ENCODE measurements at places on chromosomes 4 and X.

DNA sequence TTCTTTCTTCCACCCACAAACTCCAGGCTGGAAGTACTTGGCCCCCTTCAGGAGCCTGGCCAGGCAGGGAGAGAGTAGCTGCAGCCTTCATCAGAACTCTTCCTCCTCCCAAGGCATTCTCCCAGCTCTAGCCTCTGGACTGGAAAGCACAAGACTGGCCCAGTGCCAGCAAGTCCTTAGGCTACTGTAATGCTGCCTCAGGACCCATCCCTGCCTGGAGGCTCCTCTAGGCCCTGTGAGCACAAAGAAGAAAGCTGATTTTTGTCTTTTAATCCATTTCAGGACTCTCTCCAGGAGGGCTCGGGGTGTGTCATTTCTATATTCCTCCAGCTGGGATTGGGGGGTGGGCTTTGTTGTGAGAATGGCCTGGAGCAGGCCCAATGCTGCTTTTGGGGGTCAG lies 10.8 kb downstream of the AWAT2 start:
- no peak for DNase-seq

GRCh38 chrX:148354916-148355315 lies 145.5 kb upstream of the AFF2 start:
- DNase-seq, result no peak

DNA sequence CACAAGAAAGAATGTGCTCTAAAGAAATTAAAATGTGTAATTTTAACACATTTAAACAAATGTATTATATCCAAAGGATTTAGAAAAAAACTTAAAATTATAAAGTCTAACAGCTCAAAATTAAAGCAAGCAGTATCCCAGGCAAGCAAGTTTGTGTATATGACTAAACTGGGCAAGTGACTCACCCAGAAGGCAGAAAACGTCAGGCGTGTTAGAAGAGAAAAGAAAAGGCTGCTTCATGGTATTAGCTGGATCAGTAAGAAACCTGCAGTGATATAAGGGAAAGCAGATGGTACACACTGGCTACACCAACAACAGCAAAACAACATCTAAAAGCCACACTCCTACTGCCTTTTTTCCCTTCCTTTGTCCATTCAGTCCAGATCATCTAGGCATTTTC lies 250.6 kb upstream of the NDST3 start:
- no peak for DNase-seq

DNA sequence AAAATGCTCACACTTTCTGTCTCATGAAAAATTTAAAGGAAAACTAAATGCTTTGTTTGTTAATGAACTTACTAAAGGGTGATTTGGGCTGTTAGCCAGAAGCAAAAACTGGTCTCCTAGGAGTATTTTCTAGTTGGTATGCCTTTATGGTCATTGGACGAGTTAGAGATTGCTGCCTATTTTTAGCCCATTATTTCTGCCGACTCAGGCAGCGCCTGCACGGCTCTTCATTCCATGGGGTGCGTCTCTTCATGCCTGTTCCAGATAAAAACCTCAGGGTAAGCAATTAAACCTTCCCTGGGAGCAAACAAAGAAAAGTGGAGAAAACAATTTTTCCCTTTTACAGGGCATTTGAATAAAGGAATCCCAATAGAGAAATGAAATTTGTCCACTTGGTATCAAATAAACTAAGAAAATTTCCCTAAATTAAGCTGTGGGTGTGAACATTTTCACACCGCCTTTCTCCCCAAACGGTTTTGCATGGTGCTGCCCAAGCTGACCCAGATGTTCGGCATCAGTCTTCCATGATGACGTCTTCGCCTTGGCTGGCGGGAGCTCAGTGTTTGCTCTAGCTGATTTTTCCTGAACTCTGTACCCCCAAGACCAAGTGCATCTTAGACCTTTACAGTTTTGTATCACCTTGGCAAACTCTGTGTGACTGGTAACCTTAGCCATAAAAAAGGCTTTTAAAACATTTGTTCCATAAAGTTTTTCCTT lies 61.7 kb upstream of the ADGRG2 start:
- DNase-seq, result no peak

DNA sequence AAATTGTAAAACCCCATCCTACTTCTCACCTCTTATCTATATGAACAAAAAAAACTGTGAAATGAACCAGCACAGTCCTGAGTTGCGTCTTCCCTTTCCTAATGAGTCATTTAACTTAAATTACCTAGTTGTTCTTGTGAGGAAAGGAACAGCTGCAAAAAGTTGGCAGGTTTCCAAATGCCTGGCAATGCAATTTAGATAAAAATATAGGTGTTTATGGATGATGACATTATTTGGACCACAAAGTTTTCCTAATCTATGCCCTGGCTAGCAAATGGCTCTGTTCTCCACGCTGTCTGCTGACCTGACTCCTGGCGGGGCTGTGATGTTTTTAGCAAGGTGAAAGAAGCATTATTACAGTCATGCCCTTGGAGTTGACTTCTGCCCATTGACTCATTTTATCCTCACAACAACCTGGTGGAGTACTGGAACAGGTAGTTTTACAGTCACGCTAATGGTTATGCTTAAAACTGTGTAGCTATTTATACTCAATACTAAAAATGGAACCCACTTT lies 29.8 kb upstream of the RELL1 start:
- no peak for DNase-seq

DNA sequence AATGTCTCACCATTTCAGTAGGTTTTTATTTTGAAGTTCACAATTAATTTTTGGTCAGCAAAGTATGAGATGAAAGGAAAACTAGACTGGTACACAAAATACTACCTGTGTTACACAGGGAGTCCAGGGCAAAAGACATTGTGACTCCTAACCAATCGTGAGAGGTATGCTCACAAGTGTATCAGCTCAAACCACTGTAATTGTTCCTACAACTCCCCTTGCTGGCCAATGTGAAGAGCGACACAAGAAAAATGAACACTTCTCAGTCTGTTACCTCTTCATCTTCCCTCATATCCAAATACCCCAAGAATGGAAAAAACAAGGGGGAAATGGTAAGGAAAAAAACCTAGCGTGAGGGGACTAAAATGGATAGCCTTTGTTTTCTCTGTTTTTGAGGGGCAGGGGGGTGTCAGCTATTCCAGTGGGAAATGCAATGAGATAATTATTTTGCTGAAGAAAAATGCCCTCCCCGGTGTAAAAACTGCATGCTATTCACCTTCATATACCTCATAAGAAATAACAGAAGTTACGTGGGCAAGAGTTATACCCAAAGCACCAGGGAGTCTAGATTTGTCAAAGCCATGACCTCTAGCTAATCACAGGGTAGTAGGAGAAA lies 30.6 kb upstream of the NSUN7 start:
- DNase-seq, result peak; percentile 54

DNA sequence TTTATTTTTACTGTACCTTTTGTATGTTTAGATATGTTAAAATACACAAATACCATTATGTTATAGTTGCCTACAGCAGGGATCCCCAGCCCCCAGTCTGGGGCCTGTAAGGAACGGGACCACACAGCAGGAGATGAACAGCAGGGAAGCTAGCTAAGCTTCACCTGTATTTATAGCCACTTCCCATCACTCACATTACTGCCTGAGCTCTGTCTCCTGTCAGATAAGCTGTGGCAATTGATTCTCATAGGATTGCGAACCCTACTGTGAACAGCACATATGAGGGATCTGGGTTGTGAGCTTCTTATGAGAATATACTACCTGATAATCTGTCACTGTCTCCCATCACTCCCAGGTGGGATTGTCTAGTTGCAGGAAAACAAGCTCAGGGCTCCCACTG lies 73.9 kb downstream of the BMPR1B start:
- no peak for DNase-seq

- no peak for DNase-seq
These were observed 16.0 kb upstream of the FGF16 start for GRCh38 chrX:77431227-77431626.

- peak; percentile 14 for DNase-seq
These were observed 20.1 kb upstream of the SASH3 start for GRCh38 chrX:129759576-129760061.

DNA sequence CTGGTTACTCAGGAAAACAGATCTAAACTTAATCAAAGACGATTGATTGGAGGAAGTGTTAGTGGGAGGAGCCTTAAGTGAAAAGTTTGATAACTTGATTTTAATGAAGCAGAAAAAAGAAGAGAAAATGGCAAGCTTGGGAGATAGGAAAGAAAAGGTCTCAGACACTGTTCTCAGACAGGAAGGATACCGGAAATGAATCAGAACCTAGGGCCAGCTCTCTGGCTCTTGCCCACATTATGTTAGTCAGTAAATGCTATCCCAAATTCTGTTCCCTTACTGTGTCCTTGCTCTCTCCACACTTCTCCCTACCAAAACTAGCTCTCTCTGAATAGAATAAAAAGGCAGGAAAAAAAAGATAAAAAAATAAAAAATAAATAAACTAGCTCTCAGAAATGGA lies 48.6 kb upstream of the TMEM164 start:
- no peak for DNase-seq

GRCh38 chr4:1283711-1284110 lies 6.0 kb upstream of the MAEA start:
- DNase-seq, result no peak

DNA sequence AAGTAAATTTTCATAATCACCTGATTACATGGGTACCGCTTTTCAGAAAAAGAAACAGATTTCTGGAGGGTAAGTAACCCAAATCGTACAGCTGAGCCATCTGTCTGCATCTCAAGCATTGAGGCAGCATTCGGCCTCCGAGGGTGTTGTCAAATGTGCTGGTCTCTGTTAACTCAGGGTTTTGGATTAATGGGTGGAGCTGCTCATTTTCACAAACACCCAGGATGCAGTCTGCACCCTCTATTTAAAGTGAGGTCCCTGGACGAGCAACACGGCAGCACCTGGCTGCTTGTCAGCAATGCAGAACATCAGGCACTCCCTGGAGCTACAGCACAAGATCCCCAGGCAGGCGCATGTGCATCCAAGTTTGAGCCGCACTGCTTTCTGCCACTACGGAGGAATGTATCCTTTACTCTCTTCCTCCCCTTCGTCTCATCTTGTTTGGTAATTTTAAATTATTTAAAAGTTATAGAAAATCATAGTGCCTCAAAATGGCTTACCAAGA lies 24.7 kb upstream of the NAP1L5 start:
- DNase-seq, result no peak
